ENCODE measurements at places on chromosomes 13 and 19.

DNA sequence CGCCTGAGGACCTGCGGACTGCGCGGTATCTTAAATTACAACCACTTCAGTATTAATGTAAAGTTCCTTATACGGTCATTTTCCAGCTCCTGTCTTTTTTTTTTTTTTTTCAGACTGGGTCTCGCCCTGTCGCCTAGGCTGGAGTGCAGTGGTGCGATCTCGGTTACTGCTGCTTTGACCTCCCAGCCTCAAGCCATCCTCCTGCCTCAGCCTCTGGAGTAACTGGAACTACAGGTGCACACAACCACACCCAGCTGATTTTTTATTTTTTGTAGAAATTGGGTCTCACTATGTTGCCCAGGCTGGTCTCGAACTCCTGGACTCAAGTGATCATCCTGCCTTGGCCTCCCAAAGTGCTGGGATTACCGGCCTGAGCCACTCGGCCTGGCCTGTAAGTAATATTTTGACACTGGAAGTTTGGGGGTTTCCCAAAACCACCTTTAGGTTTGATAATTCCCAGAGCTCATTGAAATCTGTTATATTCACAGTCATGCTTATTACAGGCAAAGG is 406 bp upstream of the EID2B start:
- no peak for DNase-seq

DNA sequence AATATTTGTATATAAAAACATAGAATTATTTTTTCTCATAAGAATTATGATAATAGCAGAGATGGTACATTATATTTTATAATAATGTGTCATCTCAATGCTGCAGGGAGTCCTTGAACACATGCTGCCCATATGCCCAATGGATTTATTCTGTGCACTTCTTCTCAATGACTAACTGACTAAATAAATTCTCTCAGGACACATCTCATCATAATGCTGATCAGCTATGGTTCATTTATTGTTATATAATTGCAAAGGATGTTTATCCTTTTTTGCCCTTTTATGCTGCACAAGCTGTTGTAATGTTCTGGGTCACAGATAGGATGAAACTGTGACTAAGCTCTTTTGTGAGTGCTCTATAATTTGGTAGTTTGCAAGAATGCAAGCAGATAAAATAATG is 1273.3 kb upstream of the ATXN8OS start:
- DNase-seq: no peak

DNA sequence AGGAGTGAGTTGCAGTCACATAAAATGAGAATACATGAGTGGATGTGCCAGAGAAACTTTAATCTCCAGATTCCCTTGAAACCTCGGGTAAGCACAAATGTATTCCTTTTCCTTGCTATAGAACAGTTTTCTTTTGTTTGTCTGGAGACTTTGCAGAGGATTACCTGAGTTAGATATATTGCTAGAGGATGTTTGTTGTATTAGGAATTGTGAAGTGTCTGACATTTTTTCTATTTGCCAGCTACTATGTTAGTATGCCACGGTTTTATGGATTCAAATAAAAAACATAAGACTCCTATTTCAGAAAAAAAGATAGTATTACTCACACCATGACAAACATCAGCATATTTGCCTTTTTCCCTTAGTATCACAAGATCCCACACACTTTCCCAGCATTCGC is 844.9 kb upstream of the SLITRK5 start:
- no peak for DNase-seq

DNA sequence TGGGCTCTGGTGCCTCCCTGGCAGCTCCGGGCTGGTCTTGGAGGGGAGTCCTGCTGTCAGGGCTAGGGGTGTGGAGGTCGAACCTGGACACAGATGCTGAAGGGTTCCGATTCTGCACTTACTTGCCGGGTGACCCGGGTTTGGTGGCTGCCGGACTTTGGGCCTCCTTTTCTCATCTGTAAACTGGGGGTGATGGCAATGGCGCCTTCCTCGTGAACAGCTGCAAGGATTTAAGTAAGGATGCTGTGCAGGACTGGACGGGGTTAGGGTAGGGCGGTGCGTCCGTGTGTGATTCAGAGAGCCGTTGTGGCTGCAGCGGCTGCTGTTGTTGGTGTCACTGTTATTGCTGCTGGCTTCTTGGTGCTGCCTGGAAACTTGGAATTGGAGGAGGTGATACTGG is 2.4 kb downstream of the HPN start:
- DNase-seq: no peak

GRCh38 chr19:11887611-11888531 is at the start of gene ZNF69:
Gene ZNF69 (plus strand): TSS chr19:11887782. CDS start chr19:11887924, 142 bp downstream.
- peak; percentile 92 for DNase-seq

- no peak for DNase-seq
Observed at GRCh38 chr13:52936806-52937205, 88.4 kb upstream of the PCDH8 start.

GRCh38 chr19:34794066-34794960 is 21.3 kb upstream of the ZNF599 start:
- DNase-seq: no peak

DNA sequence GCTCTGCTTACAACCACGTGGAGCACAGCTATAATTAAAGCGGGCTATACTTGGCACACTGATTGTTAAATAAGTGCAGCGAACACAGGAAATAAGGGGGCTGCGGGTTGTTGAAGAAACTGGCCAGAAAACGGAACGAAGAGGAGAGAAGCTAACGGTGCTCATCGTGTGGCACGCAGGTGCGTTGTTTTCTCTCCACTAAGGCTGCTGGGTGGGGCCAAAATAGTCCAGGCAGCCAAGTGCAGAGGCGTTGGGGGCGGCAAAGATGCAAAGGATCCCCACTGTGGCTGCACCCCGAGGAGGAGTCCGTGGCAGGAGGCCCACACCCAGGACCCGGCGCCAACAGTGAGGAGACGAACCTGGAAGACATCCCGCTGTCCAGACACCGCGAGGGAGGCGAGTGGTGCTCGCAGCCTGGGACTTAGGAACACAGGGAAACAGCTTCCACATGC is 8.1 kb upstream of the ARL11 start:
- DNase-seq: no peak

- no peak for DNase-seq
Observed at GRCh38 chr13:106010836-106011235, 524.6 kb downstream of the EFNB2 start.

- DNase-seq: no peak
Observed at GRCh38 chr19:7355151-7355820, 6.5 kb downstream of the ARHGEF18 start.

GRCh38 chr19:3210347-3211017 is 14.0 kb upstream of the CELF5 start:
- DNase-seq: peak; percentile 29

All from HepG2 (cell line).